ENCODE measurements at places on chromosomes 1 and 21.

DNA sequence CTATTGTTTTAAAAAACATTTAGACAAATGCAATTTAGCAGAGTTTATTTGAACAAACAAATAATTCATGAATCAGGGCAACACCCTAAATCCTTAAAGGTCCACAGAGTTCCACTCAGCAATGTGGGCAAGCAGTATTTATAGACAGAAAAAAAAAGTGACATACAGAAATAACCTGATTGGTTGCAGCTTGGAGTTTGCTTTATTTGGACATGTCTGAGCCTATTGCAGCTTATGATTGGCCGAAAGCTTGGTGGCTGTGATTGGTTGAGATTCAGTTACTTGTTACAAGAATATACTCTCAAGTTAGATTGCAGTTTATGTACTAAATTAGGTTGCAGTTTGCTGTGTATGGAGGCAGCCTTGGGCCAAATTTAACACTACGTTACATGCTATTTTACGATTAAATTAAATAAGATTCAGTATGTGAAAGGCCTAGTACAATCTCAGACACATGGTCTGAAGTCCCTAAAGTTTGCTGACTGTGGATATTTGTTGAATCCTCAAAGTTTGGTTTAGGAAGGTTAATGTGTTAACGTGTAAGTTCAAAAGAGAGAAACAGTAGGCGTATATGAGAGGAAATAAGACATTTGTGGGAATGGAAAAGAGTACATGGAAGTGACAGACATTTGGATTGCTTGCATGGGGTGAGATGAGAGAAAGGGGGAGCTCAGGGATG is 6.9 kb upstream of the CAMSAP2 start:
- DNase-seq: no peak
- H3K27ac ChIP-seq: no peak overlapping the region
- no peak overlapping the region for H3K4me3 ChIP-seq
- H3K4me1 ChIP-seq: peaks cover 5% of the 10 kb centered on the region
- H3K27me3 ChIP-seq: peaks cover 12% of the 10 kb centered on the region

DNA sequence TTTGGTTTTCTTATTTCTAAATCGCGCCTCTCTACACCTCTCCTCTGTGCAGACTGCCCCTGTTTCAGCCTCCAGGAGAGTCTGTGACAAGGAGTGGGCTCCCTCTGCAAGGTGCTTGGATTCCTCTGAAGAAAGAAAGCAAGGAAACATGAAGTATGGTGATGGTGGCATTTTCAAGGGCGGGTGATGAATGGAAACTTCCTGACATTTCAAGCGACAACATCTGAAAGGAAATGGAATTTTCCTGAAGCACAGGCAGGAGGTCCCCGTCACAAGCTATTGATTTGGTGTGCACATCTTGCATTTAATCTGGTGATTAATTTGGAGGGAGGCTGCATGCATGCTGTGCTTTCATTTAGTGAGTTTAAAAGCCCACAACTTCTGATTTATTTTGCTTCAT is 164.6 kb upstream of the FGGY start:
- no peaks in the 10 kb centered on the region for H3K36me3 ChIP-seq
- peak overlapping the region; percentile 13 for H3K27ac ChIP-seq
- H3K4me3 ChIP-seq: no peak overlapping the region

GRCh38 chr21:43307677-43308070 is 119.3 kb downstream of the SIK1 start:
- H3K4me3 ChIP-seq: no peak overlapping the region
- no peaks in the 10 kb centered on the region for H3K36me3 ChIP-seq
- no peak overlapping the region for H3K27ac ChIP-seq

- H3K36me3 ChIP-seq: no peaks in the 10 kb centered on the region
- DNase-seq: no peak
- peaks cover 11% of the 10 kb centered on the region for H3K4me1 ChIP-seq
- H3K4me3 ChIP-seq: no peak overlapping the region
- no peak overlapping the region for H3K27ac ChIP-seq
Observed at GRCh38 chr1:18468570-18468969, 12.2 kb upstream of the KLHDC7A start.

DNA sequence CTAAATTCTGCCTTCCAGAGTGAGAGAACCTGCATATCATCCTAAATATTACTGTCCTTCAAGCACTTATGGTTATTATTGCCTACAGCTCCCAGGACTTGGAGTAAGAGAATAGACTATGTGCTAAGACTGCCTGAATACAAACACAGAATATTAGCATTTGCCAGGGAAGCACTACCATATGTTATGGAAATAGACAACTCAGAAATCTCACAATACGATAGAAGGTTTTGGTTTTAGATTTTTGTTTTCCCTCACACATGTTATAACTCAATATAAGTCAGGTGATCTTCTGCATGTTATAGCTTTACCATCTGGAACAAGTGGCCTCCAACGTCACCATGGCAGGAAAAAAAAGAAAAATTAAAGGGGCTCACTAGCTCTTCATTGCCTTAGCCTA is 413.9 kb downstream of the LRRIQ3 start:
- H3K36me3 ChIP-seq: no peaks in the 10 kb centered on the region
- H3K4me3 ChIP-seq: no peak overlapping the region
- no peaks in the 10 kb centered on the region for H3K27me3 ChIP-seq
- H3K27ac ChIP-seq: no peak overlapping the region
- no peak for DNase-seq
- peaks cover 3% of the 10 kb centered on the region for H3K4me1 ChIP-seq

- no peak for DNase-seq
- no peak overlapping the region for H3K4me3 ChIP-seq
- no peak overlapping the region for H3K27ac ChIP-seq
- H3K27me3 ChIP-seq: no peaks in the 10 kb centered on the region
- H3K4me1 ChIP-seq: peaks cover 33% of the 10 kb centered on the region
Observed at GRCh38 chr1:63635681-63636080, 42.5 kb downstream of the PGM1 start.

DNA sequence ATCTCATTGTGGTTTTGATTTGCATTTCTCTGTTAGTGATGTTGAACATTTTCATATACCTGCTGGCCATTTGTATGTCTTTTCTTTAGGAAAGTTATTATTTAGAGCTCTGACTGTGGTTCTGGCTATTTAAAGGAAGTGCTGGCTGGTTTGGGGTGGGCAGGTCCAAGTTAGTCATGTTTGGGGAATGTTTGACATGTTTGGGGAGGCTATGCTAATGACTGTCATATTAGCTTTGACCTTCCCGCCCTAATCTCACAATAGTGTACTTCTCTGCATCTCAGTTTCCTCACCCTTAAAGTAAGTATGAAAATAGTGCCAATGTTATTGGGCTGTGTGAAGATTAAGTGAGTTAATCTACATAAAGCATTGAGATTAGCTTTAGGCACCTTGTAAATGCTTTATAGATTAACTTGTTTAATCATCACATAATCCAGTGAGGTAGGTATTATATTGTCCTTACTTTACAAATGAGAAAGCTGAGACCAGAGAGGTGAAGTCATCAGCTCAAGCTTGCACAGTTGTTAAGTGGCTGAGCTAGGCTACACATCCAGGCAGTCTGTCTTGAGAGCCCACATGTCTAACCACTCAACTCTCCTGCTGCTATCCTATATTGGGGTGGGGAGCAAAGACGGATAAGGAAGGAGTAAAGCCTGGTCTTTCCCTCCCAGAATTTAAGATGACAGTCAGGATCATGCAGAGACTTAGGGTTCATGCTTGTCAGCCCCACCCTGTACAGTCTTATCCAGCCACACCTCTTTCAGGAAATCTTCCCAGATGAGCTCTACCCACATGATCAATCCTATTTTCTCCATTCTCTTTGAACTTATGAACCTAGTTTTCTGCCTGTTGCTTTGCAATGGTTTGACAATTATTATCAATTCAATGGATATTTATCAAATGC is 22.8 kb upstream of the CRNN start:
- DNase-seq: no peak
- H3K27ac ChIP-seq: no peak overlapping the region
- no peak overlapping the region for H3K4me3 ChIP-seq
- H3K4me1 ChIP-seq: no peaks in the 10 kb centered on the region

DNA sequence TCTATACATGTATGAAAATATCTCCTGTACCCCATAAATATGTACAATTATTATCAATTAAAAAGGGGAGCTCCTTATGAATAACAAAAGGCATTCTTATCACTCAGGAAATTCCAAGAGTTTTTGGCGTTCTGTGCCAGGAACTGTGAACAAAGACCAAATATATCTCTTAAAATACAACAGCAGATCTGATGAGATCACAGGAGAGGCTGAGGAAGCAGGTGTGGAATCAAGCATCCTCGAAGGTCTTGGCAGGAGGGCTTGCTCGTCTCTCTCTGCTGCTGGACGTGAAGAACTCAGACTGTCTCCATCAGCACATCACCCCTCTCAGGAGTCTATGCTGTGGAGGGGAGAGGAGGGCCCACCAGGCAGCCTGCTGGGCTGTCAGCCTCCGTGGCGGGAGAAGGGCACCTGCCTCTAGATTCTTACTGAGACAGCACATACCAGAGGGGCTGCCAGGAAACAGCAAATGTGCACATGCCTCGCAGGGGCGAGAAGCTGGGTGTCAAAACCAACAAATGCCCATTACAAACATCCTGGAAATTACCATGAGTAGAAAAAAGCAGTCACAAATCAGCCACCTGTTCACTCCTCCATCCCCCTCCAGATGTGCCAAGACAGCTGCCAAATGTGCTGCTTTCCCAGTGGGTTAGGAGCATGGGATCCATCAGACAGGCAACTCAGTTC is 30.8 kb upstream of the FAM89A start:
- H3K4me3 ChIP-seq: no peak overlapping the region
- no peaks in the 10 kb centered on the region for H3K36me3 ChIP-seq
- DNase-seq: no peak
- H3K4me1 ChIP-seq: peaks cover 4% of the 10 kb centered on the region
- H3K27me3 ChIP-seq: no peaks in the 10 kb centered on the region

GRCh38 chr1:9845914-9846313 is 22.1 kb upstream of the CLSTN1 start:
- peaks cover 9% of the 10 kb centered on the region for H3K4me1 ChIP-seq
- peaks cover 3% of the 10 kb centered on the region for H3K36me3 ChIP-seq
- no peak overlapping the region for H3K27ac ChIP-seq
- no peak overlapping the region for H3K4me3 ChIP-seq
- H3K27me3 ChIP-seq: no peaks in the 10 kb centered on the region

GRCh38 chr1:204127597-204128242 is 24.1 kb downstream of the ETNK2 start:
- H3K4me1 ChIP-seq: peaks cover 14% of the 10 kb centered on the region
- H3K36me3 ChIP-seq: peaks cover 12% of the 10 kb centered on the region
- peak; percentile 52 for DNase-seq
- H3K27me3 ChIP-seq: no peaks in the 10 kb centered on the region
- H3K27ac ChIP-seq: peak overlapping the region; percentile 24
- no peak overlapping the region for H3K4me3 ChIP-seq

- peaks cover 10% of the 10 kb centered on the region for H3K4me1 ChIP-seq
- no peak for DNase-seq
- H3K27me3 ChIP-seq: no peaks in the 10 kb centered on the region
- H3K36me3 ChIP-seq: no peaks in the 10 kb centered on the region
- no peak overlapping the region for H3K27ac ChIP-seq
Observed at GRCh38 chr21:39434950-39435349, 10.6 kb downstream of the LCA5L start.

DNA sequence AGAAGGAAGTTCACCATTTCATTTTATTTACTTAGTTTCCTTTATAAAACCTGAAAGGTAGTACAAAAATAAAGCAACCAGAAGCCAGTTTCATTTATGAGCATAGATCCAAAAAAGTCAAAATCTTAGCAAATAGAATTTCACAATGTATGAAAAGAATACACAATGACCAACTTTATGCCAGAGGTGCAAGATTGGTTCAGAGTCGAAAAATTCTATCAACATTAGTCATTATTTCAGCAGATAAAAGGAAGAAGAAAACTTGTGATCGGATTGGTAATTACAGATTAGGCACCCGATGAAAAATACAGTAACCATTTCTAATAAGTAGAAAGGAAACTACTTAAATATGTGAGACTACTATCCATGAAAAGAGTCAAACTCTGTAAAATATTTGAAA is 89.1 kb downstream of the ITSN1 start:
- no peak for DNase-seq
- H3K27ac ChIP-seq: peak overlapping the region; percentile 50
- H3K4me1 ChIP-seq: peaks cover 19% of the 10 kb centered on the region
- H3K36me3 ChIP-seq: peaks cover 21% of the 10 kb centered on the region

GRCh38 chr1:209628618-209629299 is 23.5 kb downstream of the LAMB3 start:
- peaks cover 19% of the 10 kb centered on the region for H3K27me3 ChIP-seq
- H3K36me3 ChIP-seq: no peaks in the 10 kb centered on the region
- no peaks in the 10 kb centered on the region for H3K4me1 ChIP-seq
- no peak for DNase-seq
- H3K4me3 ChIP-seq: no peak overlapping the region
- no peak overlapping the region for H3K27ac ChIP-seq

DNA sequence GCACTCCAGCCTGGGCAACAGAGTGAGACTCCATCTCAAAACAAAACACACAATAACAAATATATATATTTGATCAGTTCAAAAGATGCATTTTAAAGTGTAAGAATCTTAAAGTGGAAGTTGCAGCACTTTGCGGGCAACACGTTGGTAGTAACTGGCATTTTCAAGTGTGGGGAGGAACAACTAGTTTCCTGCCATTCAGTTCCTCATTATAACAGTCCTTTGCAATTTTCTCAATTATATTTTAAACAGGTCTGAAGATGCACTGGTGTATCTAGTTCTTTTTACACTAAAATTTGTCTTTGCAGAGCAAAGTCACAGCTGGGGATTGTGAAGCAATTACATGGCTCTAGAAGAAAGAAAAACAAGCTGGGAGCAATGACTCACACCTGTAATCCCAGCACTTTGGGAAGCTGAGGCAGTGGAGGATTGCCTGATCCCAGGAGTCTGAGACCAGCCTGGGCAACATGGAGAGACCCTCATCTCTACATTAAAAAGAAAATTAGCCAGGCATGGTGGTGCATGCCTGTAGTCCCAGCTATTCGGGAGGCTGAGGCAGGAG is 25.3 kb downstream of the RRAGC start:
- H3K4me3 ChIP-seq: no peak overlapping the region
- H3K36me3 ChIP-seq: peaks cover 10% of the 10 kb centered on the region
- H3K27ac ChIP-seq: no peak overlapping the region
- DNase-seq: no peak
- no peaks in the 10 kb centered on the region for H3K4me1 ChIP-seq

DNA sequence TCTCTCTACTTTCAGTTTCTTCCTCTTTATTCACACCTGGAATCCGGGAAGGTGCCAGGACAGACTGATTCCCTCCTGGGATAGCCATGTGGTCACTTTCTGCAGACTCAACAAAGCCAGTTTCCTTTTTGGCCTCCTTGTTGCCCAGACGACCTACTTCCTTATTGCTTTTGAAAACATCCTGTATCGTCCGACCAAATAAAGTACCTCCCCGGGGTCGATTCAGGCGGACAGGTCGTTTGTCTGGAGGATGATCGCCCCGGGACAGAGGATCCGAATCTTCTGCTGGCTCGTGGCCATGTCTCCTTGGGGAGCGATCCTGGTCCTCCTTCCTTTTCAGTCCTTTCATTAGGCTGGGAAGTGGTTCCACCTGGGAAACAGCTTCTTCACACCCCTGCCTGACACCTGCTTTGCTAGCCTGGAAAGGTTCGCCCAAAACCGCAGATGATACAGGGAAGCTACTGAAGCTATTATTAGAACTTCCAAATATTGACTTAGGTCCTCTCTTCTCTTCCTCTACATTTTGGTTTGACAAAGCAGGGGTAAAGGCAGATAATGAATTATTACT is 1.2 kb downstream of the MCM3AP start:
- peaks cover 31% of the 10 kb centered on the region for H3K4me1 ChIP-seq
- H3K36me3 ChIP-seq: peaks cover 18% of the 10 kb centered on the region
- no peak for DNase-seq
- H3K27me3 ChIP-seq: no peaks in the 10 kb centered on the region

- peaks cover 1% of the 10 kb centered on the region for H3K36me3 ChIP-seq
- H3K27me3 ChIP-seq: no peaks in the 10 kb centered on the region
- no peak overlapping the region for H3K4me3 ChIP-seq
- peaks cover 8% of the 10 kb centered on the region for H3K4me1 ChIP-seq
- DNase-seq: no peak
- no peak overlapping the region for H3K27ac ChIP-seq
Observed at GRCh38 chr1:230737622-230738262, 9.4 kb upstream of the CAPN9 start.

Measured in progenitor cell of endocrine pancreas (in vitro differentiated cells).